ENCODE measurements at places on chromosomes 11 and 22. TPM values are rescaled to one million over a fixed set of nuclear protein-coding genes. Genes with fewer than 3 reads are reported as not detected.

GRCh38 chr11:11589437-11589836 lies 32.4 kb downstream of the GALNT18 start:
- DNase-seq, result no peak

DNA sequence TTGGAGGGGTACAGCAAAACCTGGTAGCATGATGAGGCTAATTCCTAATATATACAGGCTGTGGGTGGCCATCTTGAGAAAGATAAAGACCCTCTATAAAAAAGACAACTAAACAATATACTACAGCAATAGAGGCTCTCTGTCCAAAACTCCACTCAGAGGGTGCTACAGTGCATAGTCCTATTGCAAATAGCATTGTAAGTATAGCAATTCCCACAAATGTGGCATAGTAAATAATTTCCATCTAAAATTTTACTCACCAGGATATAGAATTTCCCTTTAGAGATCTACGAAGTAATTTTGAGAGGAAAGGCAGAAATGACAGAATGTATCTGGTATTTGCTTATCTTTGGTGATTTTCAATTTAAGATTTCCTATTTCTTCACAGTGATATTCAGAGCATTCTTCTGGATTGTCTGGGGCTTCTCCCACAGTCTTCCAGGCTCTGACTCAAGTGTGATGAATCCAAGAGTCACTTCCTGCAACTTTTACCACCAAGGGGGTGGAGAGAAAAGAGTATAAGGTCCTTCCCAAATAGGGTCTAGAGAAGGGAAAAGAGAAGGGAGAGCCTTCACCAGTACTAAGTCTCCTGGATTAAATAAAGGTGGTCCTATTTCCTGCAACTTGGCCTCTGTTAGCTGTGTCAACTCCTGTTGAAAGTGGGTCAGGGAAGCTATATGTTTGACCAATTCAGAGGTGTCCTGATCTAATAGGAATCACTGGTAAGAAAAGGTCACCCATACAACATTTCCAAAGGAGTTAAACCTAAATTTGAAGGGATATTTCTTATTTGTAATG lies 1054.7 kb upstream of the CNTN5 start:
- DNase-seq, result no peak

- no peak for DNase-seq
Measured at GRCh38 chr11:3747704-3748103, 49.6 kb downstream of the NUP98 start.

- DNase-seq, result no peak
Measured at GRCh38 chr11:117605331-117605730, 191.7 kb downstream of the DSCAML1 start.

DNA sequence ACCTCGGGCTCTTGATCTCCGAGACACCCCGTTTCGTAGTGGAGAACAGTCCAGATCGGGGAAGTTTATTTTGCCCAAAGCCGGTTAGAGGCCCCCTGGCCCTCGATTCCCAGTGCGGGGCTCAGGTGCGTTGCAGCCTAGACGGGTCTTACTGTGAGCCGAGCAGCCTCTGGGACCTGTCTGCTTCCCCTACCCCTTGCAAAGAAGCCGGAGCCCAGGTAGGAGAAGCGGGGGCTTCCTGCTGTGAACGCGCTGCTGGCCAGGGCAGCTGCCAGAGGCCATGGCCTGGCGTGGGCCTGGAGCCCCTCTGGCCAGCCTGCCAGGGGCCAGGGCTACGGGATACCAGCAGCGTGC lies 621 bp downstream of the TSPO start:
- no peak for DNase-seq

GRCh38 chr11:11400635-11401232 lies 47.7 kb upstream of the CSNK2A3 start:
- no peak for DNase-seq

DNA sequence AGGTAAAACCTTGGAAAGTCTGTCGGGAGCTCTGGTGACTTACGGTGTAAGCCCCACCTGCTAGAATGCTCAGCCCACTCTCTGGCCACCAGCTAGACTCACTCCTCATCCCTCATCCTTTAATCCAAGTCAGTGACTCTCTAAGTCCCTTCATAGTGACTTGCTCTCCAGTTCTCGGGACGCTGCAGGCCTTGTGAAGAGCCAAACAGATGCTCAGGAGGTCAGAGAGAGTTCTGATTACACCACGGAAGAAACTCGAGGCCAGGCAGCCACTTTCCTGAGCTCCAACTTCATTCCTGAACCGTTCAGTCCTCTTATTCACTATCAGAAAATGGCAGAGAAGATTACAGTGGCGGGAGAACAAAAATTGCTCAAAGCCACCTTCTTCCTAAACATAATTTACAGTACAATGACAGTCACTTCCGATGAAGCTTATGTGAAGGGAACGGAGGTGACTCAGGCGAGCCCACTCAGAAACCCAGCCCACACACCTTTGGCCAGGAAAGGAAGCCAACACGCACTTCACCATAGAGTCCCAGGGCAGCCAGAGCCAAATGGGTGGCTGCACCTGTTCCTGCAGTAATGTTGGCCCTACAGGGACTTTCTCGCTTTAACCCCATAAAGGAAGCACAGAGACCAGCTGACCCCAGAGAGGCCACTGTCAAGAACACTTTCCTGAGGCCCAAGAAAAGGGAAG lies 100.4 kb downstream of the GALNT18 start:
- peak; percentile 42 for DNase-seq

KRTAP5-2 gene
- total RNA-seq, result not detected

DERL3 gene
- total RNA-seq, result 6.8 TPM

GGTLC3 gene
- 3.8 TPM for total RNA-seq

C22orf31 gene
- total RNA-seq, result not detected

JOSD1 gene
- total RNA-seq, result 72.0 TPM

FXYD6 gene
- 26.2 TPM for total RNA-seq

Data from upper lobe of left lung (tissue), 6 donors.